EL (cell line): ENCODE measurements at places on chromosomes 13 and 19.

DNA sequence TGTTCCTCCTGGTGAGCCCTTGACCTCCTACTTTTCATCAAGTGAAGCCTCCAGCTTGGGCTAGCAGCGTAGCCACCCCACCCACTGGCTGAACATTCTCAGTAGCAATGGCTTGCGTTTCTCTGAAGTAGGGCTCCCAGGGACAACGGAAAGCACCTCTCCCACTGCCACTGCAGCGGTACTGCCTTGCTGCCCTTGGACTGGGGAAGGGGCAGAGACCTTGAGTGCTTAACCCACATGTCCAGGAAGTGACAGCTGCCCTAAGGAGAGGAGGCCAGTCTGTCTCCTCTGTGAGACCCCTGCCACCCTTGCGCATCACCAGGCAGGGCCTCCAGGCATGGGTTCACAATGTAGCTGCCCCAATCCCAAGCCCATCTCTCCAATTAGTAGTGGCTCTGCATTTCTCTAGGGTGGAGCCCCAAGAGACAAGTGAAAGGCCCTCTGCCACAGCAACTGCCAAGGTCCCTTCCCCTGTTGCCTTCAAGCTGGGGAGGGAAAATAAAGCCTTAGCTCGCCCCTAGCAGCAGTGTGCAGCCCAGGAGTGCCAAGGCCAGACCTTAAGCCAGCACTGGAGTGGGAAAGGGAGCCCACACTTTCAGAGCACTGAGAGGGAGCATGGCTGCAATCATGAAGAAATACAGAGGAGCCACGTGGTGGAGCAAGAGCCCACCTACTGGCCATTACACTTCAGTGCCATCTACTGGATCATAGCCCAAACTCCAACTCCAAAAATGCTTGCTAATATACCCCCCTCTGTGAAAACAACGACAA is 175.9 kb upstream of the TRPC4 start:
- DNase-seq: peak; percentile 64

DNA sequence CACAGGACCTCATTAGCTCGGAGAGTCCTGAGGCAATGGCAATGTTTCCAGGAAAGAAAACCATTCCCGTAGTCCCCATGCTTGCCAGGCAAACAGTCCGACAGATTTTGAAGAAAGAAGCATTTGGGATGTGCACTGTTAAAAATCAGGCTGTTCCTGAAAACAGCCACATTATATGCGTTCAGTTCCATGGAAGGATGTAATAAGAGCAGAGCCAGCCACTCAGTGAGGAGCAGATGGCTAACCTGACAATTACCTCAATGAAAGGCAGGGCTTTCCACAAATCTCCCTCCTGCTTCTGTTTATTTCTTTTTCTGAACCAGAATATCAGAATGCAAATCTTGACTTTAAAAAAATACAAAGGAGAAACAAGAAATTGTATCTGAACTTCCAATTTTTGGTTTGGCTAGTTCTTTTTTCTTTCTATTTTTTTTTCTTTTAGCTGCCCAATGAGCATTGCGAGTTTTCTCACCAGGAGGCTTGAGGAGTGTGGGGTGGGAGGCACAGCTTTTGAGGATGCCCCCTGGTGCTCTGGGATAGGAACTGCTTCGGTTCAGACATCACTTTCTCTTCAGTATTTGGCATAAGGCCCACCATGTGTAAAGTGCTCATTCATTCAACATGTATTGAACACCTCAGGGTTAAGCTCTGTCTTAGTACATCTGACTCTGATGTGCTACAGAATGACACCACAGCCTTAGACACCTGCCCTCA is 124.2 kb downstream of the TBC1D4 start:
- DNase-seq: peak; percentile 76

DNA sequence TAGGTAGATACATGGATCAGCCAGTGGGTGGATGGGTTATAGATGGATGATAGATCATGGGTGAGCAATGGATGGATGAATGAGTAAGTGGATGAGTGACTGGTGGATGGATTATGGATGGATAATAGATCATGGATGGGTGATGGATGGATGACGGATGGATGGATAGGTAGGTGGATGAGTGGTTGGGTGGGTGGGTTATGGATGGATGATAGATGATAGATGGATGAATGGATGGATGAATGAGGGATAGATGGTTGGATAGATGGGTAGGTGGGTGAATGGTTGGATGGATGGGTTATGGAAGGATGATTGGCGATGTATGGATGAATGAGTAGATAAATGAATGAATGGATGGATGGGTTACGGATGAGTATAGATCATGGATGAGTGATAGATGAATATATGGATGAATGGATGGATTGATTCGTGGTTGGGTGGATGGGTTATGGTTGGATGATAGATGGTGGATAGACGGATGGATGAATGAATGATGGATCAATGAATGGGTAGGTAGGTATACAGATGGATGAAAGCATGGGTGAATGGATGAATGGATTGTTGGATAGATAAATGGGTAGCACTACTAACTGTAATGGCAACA is 27.0 kb upstream of the PTPRS start:
- no peak for DNase-seq

- DNase-seq: peak; percentile 17
Observed at GRCh38 chr13:74586847-74587246, 452.6 kb upstream of the KLF12 start.

DNA sequence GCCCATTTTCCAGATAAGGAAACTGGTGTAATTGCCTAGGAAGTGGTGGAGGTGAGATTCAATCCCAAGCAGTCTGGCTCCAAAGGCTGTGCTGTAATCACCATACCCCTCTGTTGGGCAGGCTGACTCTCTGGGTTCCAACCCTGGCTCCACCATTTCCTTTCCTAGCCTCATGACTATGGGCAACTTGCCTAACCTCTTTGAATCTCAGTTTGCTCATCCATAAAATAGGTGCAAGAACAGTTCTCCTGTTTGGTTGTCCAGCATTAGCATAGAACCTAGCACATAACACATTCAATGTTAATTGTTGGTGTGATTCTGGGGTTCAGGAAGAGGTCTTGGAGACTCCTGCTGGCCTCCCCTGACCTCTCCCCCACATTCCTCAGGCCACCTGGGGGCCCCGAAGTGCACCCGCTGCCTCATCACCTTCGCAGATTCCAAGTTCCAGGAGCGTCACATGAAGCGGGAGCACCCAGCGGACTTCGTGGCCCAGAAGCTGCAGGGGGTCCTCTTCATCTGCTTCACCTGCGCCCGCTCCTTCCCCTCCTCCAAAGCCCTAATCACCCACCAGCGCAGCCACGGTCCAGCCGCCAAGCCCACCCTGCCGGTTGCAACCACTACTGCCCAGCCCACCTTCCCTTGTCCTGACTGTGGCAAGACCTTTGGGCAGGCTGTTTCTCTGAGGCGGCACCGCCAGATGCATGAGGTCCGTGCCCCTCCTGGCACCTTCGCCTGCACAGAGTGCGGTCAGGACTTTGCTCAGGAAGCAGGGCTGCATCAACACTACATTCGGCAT is 2.2 kb downstream of the ZNF576 start:
- no peak for DNase-seq

DNA sequence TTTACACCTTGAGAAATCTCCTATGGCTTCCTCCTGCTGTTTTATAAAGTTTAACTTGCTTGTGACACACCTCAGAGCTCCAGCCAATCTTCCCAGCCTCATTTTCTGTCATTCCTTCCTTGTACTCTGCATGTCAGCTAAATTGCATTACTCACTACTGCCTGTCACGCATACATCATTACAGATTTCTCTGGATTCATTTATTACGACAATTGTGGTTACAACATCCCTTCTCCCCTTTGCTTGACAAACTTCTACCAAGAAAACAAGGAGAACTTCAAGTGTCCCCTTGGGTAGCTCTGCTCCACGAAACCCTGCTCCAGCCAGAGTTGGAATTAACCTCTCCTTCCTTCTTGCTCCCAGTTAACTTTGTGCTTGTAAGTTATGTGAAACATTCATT is 22.0 kb upstream of the GPR18 start:
- no peak for DNase-seq

GRCh38 chr13:93249364-93250306 is 23.0 kb downstream of the GPC6 start:
- DNase-seq: peak; percentile 87

- peak; percentile 24 for DNase-seq
Observed at GRCh38 chr19:873084-873483, 13.6 kb downstream of the CFD start.

GRCh38 chr19:58497634-58498170 is 14.1 kb downstream of the SLC27A5 start:
- DNase-seq: no peak
